MG63 (cell line): ENCODE measurements at places on chromosomes 7 and 10. TPM values are rescaled to one million over a fixed set of nuclear protein-coding genes. Genes with fewer than 3 reads are reported as not detected.

The CYP3A7 gene
- total RNA-seq, result not detected in 2 replicates

The ASB15 gene
- not detected in 2 replicates for total RNA-seq

The GNAI1 gene
- total RNA-seq, result 8.8 and 13.8 TPM in 2 replicates

The EFCAB10 gene
- total RNA-seq, result not detected in 2 replicates

The PALD1 gene
- 5.3 and 7.8 TPM in 2 replicates for total RNA-seq

The PRSS37 gene
- not detected in 2 replicates for total RNA-seq

The HKDC1 gene
- total RNA-seq, result 0.20 TPM in 1 of 2 replicates, not detected in the other

The KCNMA1 gene
- total RNA-seq, result 40.8 and 58.6 TPM in 2 replicates
